ENCODE measurements at places on chromosomes 7 and 10.

GRCh38 chr7:76262683-76263402 is 39.6 kb upstream of the HSPB1 start:
- DNase-seq, result peak; percentile 48

DNA sequence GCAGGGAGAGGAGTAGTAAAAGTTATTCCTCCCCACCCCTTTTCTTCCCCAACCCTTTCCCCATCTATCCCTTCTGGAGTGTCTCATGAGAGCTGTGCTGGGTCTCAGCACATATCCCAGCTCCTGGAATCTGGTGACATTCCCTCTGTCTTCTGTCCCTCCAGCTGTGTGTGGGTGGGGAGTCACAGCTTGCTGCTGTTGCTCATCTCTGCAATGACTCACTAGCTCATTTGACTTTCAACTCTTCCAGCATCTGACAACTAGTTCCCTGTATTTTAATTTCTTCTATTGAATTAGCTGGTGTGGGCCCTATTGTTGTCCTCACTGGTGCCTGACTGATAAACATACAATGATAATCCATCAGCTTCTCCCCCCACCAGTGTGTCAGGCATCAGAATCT is 198.9 kb upstream of the AUTS2 start:
- DNase-seq, result no peak

- DNase-seq, result no peak
Observed at GRCh38 chr10:116974456-116975005, 30.5 kb downstream of the SHTN1 start.

- no peak for DNase-seq
Observed at GRCh38 chr10:13971601-13972475, 358.9 kb downstream of the FRMD4A start.

- no peak for DNase-seq
Observed at GRCh38 chr7:22700559-22701002, 26.4 kb upstream of the IL6 start.

- DNase-seq, result no peak
Observed at GRCh38 chr7:18580950-18581349, 85.4 kb downstream of the HDAC9 start.

DNA sequence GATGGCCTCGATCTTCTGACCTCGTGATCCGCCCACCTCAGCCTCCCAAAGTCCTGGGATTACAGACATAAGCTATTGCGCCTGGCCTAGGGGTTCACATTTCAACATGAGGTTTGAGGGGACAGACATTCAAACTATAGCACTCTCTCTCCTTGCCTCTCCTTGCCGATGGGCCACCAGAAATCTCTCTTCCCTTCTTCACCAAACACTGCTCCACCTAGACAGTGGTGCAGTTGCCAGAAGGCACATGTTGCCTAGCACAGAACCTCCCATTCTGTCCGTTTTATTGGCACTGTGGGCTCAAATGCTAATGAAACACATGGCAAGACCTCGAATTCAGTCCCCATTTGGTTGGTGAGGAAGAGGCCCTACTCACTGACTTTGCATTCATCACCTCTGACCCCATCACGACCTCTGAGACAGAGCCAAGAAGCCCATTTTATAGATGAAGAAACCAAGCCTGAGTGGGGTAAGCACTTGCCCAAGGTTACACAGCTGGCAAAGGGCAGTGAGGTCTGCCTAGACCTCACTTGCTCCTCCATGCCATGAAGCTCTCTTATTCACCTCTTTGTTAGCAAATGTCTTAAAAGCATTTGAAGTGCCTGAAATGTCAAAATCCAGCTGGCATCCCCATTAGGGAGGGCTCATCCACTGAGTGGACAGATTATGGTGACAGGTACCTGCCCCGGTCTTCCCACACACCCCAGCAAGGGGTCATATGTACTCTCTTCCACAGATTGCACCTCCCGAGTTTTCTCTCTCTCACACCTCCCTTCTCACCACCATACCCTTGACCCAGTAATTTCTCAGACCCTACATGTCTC is 34.0 kb downstream of the GPRIN2 start:
- DNase-seq, result no peak

DNA sequence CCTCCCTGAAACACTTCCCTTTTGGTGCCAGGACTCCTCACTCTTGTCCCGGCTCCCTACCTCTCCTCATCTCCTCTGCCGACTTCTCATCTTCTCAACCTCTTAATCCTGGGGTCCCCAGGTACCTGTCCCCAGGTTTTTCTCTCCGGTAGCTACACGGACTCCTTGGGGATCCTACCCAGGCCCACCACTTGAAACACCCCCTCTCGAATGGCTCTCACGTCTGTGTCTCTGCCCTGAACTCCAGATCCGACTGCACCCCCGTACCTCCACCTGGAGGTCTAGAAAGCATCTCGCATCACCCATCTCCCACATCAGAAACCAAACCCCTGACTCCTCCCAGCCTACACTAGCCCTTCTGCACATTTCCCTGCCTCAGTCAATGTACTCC is 4.8 kb downstream of the TBATA start:
- DNase-seq, result no peak

DNA sequence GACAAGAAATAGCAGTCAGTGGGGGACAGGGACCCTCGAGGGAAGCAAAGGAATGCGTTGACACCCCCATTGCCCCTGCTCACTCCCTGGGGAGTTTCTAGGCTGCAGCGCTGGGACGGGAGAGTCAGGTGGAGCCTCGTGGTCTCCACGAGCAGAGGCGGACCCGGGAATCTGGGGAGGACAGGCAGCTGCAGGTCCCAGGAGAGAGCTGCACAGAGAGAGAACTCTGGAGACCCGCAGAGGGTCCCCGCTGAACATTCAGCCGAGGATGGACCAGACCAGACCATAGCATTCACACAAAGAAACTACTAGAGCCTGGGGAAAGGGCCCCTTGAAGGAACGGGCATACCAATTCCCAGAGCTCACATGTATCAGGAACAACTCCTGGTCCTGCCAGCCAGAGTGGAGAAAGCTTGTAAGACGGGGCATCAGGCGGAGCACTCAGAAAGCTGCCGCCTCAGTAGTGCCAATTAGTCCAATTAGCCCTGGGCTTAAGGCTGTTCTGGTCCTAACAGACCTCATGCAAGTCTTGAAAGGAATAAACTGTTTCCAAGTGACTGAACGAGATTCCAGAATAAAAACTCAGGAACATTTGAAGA is 966.7 kb upstream of the ZNF722 start:
- no peak for DNase-seq

DNA sequence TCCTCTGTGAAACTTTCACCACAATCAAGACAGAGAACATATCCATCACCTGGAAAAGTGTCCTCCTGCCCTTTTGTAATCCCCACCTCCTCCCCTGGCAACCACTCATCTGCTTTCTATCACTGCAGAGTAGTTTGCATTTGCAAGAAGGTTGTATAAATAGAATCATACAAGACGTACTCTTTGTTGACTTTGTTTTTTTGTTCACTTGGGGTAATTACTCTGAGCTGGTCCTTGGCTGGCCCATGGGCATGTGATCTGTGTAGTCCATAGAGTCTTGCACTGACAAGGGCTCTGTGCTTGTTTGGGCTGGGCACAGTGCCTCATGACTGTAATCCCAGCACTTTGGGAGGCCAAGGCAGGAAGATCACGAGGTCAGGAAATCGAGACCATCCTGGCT is 7.8 kb upstream of the HACD1 start:
- no peak for DNase-seq

- DNase-seq, result no peak
Observed at GRCh38 chr7:110677405-110677804, 413.5 kb upstream of the LRRN3 start.

- peak; percentile 25 for DNase-seq
Observed at GRCh38 chr10:132685101-132685891, 100.7 kb downstream of the NKX6-2 start.

GRCh38 chr10:29604291-29604825 is 30.4 kb downstream of the SVIL start:
- no peak for DNase-seq

DNA sequence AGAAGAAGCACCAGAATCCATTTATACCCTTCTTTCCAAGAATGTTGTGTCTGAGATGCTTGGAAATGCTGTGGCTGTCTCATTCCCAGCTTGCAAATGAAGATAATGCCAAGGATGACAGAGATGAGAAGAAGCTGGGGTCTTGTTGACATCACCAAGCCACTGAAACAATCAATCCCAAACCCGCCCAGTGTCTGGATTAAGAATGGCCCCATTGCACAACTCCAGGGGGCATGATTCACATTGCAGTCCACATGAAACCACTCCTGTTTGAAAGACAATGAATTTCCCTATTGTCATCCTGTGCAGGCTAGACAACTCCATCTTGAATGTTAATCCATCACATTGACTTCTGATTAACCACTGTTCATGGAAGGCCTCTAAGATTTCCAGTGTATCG is 28.6 kb downstream of the SORBS1 start:
- no peak for DNase-seq

DNA sequence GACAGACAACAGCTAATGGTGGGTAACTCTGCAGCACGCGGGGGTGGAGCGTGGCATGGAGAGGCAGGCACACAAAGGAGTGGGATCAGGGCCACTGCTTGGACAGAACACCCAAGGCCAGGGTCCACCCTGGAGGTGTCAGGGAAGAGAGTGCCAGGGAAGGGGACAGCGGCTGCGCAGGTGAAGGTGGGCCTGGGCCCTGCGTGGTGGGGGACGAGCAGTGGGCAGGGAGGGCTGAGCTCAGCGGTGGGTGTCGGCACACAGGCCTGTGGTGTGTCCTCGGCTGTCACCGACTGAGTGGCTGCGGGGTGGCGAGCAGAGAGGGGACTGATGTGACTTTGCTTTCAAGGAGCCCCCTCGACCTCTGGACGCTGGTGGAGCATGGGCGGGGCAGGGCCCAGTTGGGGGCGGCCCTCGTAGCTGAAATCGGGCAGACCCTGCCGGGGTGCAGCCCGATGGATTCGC is 8.4 kb upstream of the SCART1 start:
- no peak for DNase-seq

DNA sequence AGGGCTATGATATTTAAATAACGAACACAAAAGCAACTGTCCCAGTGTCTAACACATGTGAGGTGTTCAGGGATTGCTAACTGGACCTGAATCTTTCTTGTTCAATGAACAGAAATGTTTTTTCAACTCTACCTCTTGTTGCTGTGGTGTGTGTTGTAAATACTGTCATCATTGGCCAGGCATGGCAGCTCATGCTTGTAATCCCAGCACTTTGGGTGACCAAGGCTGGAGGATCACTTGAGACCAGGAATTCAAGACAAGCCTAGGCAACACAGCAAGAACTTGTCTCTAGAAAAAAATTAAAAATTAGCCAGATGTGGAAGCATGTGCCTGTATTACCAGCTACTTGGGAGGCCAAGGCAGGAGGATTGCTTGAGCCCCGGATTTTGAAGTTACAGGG is 1250.9 kb downstream of the TYW1 start:
- no peak for DNase-seq

DNA sequence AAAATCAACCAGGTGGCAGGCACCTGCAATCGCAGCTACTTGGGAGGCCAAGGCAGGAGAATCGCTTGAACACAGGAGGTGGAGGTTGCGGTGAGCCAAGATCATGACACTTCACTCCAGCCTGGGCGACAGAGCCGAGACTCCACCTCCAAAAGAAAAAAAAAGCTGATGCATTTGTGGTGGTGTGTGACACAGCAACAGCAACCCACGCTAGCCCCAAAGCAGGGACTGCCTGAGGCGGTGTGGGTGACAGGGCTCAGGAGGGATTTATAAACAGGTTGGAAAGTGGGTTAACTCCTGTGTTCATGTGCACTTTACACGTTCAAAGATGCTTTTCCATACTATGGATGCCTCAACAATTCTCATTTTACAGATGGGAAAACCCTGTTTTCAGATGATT is 395.9 kb upstream of the PODXL start:
- no peak for DNase-seq

DNA sequence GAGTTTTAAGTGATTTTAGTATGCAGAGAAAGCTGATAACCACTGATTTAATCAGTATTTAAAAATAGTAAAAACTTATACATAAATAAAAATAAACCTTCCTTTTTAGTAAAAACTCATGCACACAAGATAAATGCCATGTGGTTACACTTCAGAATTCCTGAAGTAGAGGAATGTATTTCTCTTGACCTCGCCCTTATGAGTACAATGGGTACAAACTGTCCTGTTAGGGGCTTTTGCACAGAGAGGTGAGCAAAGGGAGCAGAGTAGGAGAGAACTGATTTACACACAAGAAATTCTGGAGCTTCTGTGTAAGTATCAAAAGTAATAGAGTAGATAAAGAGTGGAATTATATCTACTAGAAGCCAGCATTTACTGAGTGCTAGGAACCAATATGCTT is 279.6 kb downstream of the PPP1R3A start:
- DNase-seq, result no peak

All from DND-41 (cell line).